ENCODE measurements at places on chromosomes 13 and 19. TPM values are rescaled to one million over a fixed set of nuclear protein-coding genes. Genes with fewer than 3 reads are reported as not detected.

TMEM150B gene
- total RNA-seq: not detected

LYL1 gene
- total RNA-seq: 6.9 TPM

IL17D gene
- 0.43 TPM for total RNA-seq

NRTN gene
- total RNA-seq: not detected

KIR2DL3 gene
- not detected for total RNA-seq

PTPRH gene
- total RNA-seq: 4.9 TPM

CGB1 gene
- total RNA-seq: not detected

CDX2 gene
- not detected for total RNA-seq

CARS2 gene
- total RNA-seq: 70.2 TPM

ATXN8OS gene
- not detected for total RNA-seq

IL12RB1 gene
- 0.43 TPM for total RNA-seq

CGB3 gene
- total RNA-seq: not detected

DNASE2 gene
- total RNA-seq: 11.5 TPM

BAX gene
- total RNA-seq: 89.9 TPM

RUBCNL gene
- 0.57 TPM for total RNA-seq

B3GNT8 gene
- 1.7 TPM for total RNA-seq

CACNA1A gene
- total RNA-seq: 3.6 TPM

C19orf67 gene
- total RNA-seq: not detected

ANKLE1 gene
- 0.57 TPM for total RNA-seq

MISP3 gene
- 0.43 TPM for total RNA-seq

B3GLCT gene
- total RNA-seq: 7.4 TPM

ZNF441 gene
- 3.7 TPM for total RNA-seq

ZIK1 gene
- 15.3 TPM for total RNA-seq

KLHL1 gene
- total RNA-seq: not detected

SHC2 gene
- 3.5 TPM for total RNA-seq

TNFSF9 gene
- not detected for total RNA-seq

ZBTB32 gene
- total RNA-seq: not detected

FGF21 gene
- not detected for total RNA-seq

LRRC8E gene
- 2.6 TPM for total RNA-seq

ZNF132 gene
- 8.1 TPM for total RNA-seq

KLK10 gene
- not detected for total RNA-seq

GZMM gene
- total RNA-seq: not detected

ZNF625 gene
- total RNA-seq: 7.0 TPM

CELF5 gene
- total RNA-seq: 0.44 TPM

ZNF486 gene
- total RNA-seq: 8.8 TPM

PCDH9 gene
- total RNA-seq: under 0.01 TPM

DBP gene
- total RNA-seq: 1.1 TPM

ZNF382 gene
- 10.9 TPM for total RNA-seq

VSTM1 gene
- total RNA-seq: not detected

FRY gene
- total RNA-seq: 15.9 TPM

DMAC2 gene
- 68.1 TPM for total RNA-seq

PRX gene
- total RNA-seq: 1.3 TPM

THSD8 gene
- not detected for total RNA-seq

ZNF763 gene
- 0.57 TPM for total RNA-seq

PABPC3 gene
- total RNA-seq: under 0.01 TPM

ZMYM2 gene
- total RNA-seq: 48.6 TPM

CBY2 gene
- total RNA-seq: not detected

CNN1 gene
- 26.8 TPM for total RNA-seq

PSG6 gene
- total RNA-seq: not detected

ZNF471 gene
- total RNA-seq: 1.7 TPM

CAPN12 gene
- total RNA-seq: not detected

DIS3 gene
- total RNA-seq: 39.4 TPM

ACTMAP gene
- 2.0 TPM for total RNA-seq

IRGC gene
- total RNA-seq: not detected

SIGLEC5 gene
- not detected for total RNA-seq

ZNF99 gene
- not detected for total RNA-seq

RASGRP4 gene
- total RNA-seq: not detected

RGS9BP gene
- 0.88 TPM for total RNA-seq

METTL21C gene
- not detected for total RNA-seq

All from placental pericyte (primary cell).